ENCODE measurements at places on chromosomes 6 and 20.
A peak's percentile ranks its signal among the peaks of the same experiment; 100 is the strongest.

DNA sequence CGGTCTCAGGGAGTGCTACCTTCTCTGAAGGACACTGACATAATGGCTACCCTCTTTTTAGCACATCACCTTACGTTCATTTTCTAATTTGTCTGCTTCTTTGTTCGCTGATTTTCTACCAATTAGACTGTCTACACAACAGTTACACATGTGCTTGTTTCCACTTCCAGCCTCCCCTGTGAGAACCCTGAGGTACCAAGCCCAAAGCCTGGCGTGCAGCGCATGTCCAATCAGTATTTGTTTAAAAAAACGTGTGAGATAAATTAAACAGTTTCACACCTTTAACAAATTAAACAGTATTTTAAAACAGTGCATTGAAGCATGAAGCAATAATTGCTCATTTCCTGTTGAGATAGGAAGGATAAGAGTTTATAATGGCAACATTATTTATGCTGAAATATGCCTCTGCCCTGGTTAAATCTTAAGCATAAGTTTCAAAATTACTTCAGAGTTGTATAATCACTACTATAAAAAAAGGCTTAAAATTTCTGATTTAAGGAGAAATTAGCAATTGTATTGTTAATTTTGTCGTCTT is 88.9 kb downstream of the MAP3K5 start:
- DNase-seq: no peak

GRCh38 chr6:93859971-93860370 is 440.6 kb upstream of the EPHA7 start:
- DNase-seq: no peak

DNA sequence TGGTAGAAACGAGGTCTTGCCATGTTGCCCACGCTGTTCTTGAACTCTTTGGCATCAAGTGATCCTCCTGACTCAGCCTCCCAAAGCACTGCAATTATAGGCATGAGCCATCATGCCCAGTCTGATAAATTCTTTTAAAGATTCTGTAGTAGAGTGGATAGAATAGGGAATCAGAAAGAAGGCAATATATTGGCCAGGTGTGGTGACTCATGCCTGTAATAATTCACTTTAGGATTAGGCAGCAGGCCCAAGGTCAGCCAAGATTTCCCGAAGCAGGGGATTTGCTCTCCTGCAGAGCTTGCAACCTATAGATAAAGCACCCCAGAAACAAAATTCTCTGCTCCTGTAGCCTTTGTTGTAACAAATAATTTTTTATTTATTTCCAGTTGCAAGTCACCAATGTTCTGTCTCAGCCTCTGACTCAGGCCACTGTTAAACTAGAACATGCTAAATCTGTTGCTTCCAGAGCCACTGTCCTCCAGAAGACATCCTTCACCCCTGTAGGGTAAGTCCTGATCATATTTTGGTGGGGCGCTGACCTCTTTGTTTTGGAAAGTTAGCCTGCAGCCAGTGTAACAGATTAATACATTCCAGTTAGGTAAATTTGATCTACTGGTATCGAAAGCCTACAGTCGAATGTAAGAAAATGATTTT is 30.4 kb upstream of the MROH8 start:
- no peak for DNase-seq

- DNase-seq: peak; percentile 83
These were observed 262.3 kb downstream of the ZNF217 start for GRCh38 chr20:53331151-53331973.

DNA sequence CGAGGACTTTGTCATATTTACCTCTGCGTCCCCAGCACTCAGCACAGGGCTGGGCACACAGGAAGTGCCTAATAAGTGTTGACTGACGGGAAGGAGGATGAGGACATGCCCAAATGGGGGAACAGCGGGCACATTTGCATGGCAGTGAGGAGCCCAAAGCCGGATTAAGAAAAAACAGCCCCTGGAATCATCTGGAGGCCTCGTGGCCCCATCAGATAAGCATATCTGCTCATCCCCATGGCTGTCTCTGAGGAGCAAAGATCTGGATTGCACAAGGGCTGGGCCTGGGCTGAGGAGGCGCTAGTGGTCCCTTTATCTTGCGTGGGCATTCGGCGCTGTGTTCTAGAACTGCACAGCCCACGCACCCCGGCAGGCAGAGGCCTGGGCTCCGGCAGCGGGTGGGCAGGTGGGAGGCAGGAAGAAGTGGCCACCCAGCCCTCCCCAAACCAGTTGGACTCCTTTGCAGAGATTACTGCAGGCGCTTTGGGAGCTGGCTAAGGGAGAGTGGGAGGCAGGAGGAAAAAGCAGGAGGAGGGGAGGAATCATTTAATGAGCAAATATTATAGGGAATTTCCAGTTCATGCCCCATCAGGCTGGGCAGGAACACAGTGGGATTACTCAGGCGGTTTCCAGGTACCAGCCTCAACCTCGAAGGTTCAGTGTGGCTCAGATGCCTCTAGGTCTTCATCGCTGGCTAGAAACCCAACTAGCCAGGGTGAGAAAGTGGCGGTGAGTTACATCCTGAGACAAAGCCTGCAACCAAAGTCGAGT is 108.1 kb downstream of the CEBPB start:
- no peak for DNase-seq

- DNase-seq: no peak
These were observed 61.8 kb downstream of the APCDD1L start for GRCh38 chr20:58453391-58453790.

GRCh38 chr6:45681860-45682511 is 304.3 kb upstream of the SUPT3H start:
- peak; percentile 24 for DNase-seq

DNA sequence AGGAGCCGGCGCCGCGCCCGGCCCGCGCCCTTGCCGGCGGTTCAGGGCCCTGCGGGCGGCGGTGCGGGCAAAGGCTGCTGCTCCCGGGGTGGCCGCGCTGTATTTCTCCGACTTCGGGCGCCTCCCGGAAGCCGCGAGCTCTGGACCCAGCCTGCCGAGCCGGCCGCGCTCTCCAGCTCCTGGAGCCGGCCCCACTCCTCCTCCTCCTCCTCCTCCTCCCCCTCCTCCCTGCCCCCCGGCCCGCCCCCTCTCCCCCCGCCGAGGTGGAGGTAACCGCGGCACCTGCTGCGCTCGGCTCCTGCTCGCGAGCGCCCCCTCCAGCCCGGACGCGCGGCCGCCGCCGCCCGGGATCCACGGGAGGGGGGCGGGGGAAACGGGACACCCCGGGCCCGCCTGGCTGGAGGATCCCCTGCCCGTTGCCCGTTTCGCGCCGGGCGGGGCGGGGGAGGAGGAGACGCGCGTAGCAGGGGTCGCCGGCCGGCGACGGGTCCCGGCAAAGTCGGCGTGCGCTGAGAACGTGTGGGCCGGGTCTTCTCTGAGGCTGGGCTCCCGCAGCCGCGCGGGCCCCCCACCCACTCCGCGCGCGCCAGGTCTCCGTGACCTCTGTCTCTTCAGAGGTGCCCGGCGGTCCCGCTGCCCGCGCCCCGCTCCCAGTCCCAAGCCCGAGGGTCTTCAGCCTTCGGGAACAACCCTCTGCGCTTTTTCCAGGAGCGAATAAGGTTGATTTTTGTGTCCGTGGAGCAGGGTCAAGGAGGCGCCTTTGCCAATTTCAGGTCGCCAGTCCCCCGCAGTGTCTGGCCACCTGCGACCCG is at the start of gene SLC22A23:
TSS of gene SLC22A23 (minus strand) at position 153 of the 812 bp plus-strand sequence. CDS start 491 bp downstream, outside the sequence.
- peak; percentile 41 for DNase-seq

DNA sequence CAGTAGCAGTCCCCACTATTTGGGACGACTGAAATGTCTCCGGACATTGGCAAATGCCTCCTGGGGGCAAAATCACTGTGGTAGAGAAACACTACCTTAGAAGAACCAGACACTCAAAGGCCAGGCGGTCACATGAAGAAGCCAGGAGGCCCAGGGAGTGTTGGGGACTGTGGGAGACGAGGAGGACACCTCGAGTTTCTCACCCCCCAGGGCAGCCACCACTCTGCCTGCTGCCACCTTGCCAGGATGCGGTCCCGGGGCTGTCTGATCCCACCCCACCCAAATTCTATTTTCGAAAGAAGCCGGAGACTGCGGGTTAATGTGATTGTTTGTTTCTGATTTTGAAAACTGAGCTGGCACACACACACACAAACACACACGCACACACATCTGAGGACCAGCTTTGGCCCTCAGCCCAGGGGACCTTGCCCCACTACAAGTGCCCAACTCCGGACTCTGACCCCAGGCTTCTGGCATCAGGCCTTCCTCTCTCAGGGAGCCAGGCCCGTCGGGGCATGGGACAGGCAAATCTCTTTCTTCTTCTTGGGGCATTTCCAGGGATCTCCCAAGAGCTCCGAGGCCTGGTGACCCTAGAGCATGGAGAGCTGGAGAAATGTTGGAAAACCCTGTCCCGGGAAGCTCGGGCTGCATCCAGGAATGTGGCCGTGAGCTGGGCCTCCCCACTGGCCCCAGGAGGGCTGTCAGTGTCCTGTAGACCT is 187.5 kb upstream of the PMEPA1 start:
- no peak for DNase-seq

GRCh38 chr20:43681468-43681942 is 14.6 kb downstream of the MYBL2 start:
- DNase-seq: no peak

DNA sequence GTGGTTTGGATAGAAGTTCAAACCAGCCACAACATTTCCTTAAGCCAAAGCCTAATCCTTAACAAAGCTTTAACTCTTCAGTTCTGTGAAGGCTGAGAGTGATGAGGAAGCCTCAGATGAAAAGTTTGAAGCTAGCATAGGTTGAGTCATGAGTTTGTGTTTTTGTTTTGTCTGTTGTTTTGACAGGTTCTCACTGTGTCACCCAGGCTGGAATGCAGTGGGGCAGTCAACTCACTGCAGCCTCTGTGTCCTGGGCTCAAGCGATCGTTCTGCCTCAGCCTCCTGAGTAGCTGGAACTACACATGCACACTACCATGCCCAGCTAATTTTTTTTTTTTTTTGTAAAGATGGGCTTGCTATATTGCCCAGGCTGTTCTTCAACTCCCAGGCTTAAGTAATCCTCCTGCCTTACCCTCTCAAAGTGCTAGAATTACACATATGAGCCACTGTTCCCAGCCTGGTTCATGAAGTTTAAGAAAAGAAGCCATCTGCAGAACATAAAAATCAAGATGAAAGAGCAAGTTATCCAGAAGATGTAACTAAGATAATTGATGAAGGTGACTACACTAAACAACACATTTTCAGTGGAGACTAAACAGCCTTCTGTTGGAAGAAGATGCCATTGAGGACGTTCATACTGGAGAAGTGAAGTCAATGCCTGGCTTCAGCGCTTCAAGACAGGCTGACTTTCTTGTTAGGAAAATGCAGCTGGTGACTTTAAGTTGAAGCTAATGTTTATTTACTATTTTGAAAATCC is 96.2 kb downstream of the SMAP1 start:
- no peak for DNase-seq

GRCh38 chr20:35490736-35491181 is 35.4 kb downstream of the CEP250 start:
- peak; percentile 47 for DNase-seq

All from muscle of back (tissue), 13 donors.